ENCODE measurements at places on chromosomes 13 and 19.

DNA sequence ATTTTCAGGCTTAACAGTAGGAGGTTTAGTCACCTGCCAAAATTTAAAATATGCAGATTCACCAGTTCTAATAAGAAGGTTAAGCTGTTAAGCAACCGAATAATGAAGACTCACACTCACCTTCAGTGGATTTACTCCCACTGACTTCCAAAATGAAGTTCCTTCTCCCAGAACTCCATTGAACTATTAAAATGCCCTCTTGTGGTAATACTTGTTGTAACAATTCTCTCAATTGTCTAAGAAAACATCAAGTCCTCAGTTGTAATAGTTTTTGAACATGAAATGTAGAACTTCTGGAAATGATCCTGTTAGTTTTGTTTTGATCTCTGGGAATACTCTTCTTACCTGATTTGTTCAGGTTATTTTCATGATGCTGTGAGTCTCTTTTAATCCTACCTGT is 522.0 kb upstream of the ATXN8OS start:
- no peak for DNase-seq

DNA sequence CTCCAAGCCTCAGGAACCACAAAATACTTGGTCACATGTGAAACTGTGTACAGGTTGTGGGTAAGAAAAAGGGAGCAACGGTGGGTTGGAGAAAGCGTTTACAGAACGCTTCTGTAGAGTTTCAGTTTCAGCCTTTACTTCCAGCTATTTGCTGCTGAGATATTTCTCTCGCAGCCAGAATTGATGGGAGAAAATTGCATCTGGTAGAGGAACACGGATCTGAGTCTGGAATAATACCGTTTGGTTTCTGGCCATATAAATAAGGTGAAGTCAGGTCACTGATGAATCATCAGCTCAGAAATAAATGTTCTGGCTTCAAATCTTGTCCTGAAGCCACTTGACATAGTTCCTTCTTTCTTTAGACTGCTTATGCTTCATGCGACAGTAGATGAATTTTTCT is 20.3 kb upstream of the RFC3 start:
- DNase-seq: no peak

DNA sequence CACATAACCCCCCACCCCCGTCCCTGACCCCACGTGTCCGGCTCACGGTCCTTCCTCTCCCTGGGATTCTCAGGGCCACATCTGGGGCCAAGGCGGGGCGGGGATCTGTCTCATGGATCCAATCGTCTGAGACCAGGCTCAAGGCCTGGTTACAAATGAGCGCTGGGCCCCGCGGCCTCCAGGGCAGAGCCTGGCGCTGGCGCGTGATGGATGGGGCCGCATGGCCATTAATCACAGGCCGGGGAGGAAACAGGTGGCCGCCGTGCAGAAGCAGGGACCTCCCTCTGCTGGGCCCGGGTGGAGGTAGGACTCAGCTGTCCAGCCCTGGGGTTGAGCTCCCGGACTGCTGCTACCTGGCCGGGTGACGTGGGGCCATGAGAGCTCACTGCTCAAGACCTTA is 5.8 kb upstream of the TLE5 start:
- no peak for DNase-seq

GRCh38 chr13:20272588-20273171 is 40.6 kb upstream of the GJB6 start:
- DNase-seq: no peak

DNA sequence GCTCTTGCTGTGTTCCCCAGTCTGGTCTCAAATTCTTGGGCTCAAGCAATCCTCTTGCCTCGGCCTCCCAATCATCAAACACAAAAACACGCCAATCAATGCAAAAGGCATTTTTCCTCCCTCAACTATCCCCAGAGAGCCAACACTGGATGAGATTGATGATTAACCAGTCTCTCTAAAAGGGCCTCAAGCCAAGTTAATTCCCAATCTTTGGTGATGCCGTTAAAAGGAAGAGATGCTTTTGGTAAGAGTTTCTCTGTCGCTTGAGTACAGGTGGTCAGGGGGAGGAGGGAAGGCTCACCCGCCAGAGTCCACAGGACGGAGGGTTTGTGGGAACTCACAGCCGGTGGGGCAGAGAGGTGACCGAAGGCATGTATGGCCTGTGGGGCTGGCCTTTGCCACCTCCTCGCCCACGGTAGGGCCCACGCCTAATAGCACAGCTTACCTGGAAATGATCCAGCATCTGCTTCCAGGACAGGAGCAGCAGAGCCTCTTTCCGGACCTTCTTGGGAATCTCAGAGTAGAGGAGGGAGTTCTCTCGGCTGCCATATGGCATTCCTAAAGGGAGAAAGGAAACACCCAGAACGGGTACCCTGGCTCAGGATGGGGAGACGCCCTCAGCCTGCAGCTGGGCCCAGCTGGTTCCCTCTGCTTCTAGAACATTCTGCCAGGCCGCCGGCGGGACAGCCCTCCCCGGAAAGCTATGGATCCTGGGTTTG is 18.1 kb downstream of the DPP9 start:
- no peak for DNase-seq

DNA sequence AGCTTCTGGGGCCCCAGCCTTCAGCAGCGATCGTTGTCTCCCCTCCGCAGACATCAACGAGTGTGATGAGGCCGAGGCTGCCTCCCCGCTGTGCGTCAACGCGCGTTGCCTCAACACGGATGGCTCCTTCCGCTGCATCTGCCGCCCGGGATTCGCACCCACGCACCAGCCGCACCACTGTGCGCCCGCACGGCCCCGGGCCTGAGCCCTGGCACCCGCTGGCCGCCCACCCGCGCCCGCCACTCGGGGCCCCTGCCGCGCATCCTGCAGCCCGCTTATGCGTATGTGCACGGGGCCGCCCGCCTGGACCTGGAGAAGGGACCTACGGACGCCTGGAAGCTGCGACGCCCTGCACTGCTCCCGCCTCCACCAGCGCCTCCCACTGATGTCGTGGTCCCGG is 28.2 kb downstream of the LTBP4 start:
- DNase-seq: no peak

All from Calu3 (cell line).